ENCODE measurements at places on chromosomes 12 and 14. TPM values are rescaled to one million over a fixed set of nuclear protein-coding genes. Genes with fewer than 3 reads are reported as not detected.

The ITGB7 gene
- total RNA-seq: 3.2 TPM

The RAB35 gene
- total RNA-seq: 28.1 TPM

The INSM2 gene
- total RNA-seq: not detected

The SYNE3 gene
- total RNA-seq: 1.9 TPM

The SLC41A2 gene
- total RNA-seq: 5.9 TPM

DNA sequence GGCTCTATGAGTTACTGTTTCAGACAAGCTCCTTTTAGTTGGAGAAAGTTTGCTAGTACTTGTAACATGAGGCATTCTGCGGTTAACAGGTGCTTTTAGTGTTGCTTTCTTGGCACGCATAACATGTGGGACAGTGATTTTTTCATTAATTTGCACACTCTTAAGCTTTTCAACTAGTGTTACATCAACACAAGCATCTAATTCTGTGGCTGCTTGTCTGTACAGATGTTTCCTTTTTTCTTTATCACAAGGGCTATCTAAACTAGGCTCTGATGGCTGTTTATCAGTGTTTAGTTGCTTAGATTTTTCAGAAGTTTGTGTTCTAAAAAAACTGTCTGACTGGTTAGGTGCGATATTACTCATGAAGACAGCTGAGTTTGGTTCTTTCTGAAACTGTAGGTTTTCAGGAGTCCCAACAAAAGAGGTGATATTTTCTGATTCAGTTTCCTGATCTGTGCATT is 120.1 kb downstream of the RALGAPA1 start:
- no peak for DNase-seq
